ENCODE measurements at places on chromosomes 7 and 10.
A peak's percentile ranks its signal among the peaks of the same experiment; 100 is the strongest.

- no peak for DNase-seq
Observed at GRCh38 chr10:80177781-80178636, 27.3 kb downstream of the ANXA11 start.

DNA sequence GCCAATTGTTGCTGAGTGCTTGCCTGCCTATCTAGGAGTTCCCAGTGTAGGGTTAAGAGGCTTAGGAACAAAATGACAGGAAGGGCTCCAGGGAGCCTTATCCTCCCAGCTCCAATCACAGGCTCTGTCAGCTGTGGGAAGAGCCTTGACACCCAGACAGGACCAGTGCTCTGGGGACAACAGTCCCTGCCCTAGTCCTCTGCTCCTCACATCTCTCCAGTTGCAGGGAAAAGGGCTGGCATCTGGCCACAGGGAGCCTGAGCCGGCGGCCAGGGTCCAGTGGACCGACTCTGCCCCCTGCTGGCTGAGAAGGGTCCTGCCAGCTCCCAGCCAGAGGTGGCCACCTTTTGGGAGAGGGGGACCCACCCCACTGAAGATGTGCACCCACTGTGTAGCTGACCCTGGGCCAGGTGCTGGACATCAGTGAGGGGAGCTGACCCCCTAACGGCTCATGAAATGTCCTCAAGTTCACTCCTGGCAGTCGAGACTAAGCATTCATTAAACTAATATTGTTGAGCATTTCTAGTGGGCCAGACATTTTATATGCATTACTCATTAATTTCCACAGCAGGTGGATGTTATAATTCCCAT, 17.6 kb downstream of the DNAJB12 start:
- peak; percentile 66 for DNase-seq

DNA sequence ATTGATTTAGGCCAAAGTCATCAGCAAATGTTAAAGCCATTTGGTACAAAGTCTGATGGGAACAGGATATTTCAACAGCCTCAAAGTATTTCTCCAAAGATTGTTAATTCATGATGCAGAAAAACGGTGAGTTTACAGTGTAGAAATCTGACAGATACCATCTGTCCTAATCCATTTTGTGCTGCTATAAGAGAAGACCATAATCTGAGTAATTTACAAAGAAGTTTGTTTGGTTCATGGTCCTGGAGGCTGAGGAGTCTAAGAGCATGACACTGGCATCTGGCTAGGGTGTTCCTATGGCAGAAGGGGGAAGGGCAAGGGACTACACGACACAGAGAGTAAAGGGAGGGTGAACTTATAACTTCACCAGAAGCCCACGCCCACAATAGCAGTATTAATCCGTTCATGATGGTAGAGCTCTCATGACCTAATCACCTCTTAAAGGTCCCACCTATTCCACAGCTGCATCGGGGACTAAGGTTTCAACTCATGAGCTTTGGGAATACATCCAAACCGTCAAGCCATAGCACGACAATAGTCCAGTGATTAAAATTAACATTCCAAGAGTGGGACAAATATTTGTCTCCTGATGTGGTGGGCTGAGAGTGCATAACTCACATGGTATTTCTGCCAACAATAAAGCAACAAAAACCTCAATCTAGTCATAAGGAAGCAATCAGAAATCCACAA, 298.6 kb upstream of the AKR1E2 start:
- DNase-seq, result no peak

GRCh38 chr10:35040760-35041501, 49.2 kb downstream of the CUL2 start:
- DNase-seq, result no peak

- no peak for DNase-seq
Observed at GRCh38 chr7:130954918-130955564, 221.0 kb upstream of the KLF14 start.

DNA sequence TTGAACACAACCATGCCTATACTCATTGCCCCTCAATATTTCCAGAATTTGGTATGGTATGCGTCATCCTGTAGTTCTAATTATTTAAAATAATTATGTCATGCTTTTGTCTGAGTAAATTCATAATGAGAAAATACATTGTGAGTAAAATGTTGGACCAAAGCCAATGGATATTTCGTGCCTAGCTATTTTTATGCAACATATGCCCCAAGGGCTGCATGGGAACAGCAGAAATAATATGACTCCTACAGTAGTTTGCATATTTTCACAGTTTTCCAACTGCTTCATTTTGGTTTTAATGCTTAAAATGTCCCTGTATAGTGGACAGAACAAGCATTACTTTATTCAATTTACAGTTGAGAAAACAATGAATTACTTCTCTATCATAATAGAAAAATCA, 1115.6 kb upstream of the GHITM start:
- no peak for DNase-seq

DNA sequence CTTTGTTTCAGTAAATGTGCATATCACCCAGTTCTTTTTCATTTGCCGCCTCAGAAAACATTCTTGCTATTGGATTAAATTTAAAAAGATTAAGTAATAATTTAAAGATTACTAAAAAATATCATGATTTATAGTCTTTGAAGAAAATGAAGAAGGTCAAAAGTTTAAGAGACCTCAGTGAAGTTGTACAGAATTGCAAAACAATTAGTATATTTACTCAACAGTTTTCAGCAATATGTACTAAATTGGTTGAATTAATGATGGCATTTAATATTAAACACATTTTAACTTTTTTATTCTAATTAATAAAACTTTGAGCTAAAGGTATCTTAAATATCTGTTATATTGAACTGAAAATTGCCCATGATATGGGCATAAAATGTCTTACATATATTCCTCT, 49.9 kb upstream of the KLF6 start:
- DNase-seq, result no peak

DNA sequence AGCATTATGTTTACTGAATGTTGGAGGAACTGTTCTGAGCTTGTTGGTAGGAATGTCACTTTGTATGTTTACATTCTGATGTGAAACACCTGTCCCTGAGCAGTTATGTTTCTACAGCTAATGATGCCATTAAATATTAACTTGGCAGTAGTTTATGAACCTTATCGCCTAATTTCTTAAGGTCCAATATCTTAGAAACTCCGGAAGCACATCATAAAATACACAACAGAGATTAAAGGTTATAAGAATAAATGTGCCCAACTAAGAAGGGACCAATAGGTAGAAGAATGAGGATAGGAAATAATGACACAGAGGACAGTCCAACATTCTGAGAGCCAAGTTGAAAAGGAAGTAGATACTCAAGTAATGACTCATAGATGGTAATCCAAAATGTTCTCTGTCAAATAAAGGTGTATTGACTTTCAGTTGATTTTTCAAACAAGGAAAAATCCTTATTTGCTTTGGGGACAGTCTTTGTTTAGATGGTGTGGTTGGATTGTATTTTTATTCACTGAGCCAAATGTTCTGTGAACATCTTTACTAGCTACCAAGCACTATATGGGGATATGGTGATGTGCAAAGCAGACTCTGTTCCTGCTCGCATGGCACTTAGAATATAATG, 31.9 kb downstream of the LCOR start:
- no peak for DNase-seq

- DNase-seq, result no peak
Observed at GRCh38 chr10:72263613-72264241, 10.0 kb upstream of the DDIT4 start.

- no peak for DNase-seq
Observed at GRCh38 chr7:78420001-78420400, 621.4 kb downstream of the PHTF2 start.

DNA sequence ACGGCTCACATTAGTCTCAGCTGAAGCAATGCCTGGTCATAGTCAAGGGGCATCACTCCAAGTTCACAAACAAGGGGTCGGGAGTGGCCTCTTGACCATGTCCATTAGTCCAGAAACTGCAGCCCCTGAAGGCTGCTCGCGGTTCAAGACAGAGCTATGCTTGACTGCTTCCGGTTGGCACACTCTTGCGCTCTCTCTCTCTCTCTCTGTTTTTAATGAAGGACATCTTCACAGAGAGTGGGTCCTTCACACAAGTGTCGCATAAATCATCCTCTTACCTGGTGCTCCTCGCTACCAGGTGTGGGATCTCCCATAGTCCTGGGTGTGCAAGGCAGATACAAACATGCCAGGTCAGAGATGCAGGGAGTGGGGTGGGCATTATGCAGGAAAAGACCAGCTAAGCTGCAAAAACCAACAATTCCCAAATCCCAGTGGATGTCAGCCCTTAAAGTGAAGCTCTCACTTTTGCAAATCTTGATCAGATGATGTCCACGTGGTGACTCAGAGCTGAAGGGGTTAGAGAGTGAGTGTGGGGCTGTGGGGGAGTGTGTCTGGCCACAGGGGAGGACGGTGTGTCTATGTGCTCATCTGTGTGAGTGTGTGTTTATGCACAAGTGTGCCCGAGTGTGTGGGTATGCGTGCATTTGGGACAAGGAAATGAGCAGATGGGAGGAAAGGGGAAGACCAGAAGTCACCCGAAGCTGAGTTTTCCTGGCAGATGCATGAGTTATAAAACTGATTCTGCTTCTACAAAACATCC, 83.7 kb upstream of the PPP2R2D start:
- no peak for DNase-seq

DNA sequence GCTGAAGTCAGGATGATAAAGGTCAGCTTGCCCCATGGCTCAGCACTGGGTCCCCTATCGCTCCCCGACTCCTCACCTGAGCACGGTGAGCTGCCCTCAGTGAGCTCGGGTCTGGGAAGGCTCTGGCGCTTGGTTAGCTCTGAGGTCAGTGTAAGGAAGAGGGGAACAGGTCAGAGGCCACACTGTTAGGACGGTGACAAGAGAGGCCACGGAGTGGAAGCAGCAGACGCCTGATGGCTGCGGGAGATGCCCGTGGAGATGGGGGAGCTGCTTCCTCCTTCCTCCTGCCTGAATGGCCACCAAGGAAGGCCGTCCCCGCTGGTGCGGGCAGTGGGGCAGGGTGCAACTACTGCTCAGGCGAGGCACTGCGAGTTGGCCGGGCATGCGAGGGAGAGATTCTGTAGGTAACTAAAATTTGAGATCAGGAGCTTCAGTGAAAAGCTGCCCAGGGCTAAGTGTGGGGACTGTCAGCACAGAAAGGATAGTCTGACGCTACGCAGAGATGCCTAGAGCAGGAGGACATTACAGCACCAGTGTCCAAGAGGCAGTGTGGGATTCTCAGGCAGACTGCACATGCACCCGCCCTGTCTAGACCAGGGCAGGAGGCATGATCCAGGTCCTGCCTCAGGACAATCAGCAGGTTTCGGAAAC, 231.3 kb upstream of the GRB10 start:
- no peak for DNase-seq

DNA sequence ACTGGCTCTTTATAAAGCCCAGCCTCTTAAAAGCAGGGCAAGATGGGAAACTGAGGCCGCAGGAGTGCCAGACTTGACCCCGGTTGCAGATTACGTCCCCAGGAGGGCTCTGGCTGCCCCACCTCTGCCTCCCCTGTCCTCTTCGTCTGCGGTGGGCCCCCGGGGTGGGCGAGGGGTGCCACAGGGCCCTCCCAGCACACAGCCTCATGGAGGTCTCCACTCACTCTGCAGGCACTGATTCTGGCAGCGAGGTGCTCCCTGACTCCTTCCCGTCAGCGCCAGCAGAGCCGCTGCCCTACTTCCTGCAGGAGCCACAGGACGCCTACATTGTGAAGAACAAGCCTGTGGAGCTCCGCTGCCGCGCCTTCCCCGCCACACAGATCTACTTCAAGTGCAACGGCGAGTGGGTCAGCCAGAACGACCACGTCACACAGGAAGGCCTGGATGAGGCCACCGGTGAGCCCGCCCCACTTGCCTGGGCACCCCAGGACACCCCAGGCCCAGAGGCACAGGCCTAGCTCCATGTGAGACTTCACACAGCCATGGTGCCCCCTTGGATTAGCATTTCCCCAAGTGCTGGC, 39.4 kb upstream of the SLC29A3 start:
- no peak for DNase-seq

DNA sequence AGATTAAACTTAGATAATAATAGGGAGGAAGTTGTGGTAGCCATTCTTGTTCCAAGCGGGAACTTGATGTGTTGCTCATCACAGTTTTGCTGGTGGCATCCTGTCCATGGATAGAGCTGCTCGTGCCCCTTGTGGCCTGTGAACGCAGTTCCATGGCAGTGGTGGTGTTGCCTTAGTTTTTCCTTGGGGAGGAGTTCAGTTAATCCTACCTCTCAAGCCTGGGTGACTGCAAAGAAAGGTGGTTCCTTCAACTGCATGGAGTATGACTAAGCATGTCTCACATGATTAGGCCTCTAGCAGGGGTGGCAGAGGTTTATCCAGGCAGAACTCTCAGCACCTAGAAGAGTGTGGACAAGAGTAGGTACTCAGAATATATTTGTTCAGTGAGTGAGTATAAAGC, 99.7 kb downstream of the MAPK8 start:
- no peak for DNase-seq

GRCh38 chr10:37713642-37714041, 143.8 kb downstream of the ZNF248 start:
- no peak for DNase-seq

DNA sequence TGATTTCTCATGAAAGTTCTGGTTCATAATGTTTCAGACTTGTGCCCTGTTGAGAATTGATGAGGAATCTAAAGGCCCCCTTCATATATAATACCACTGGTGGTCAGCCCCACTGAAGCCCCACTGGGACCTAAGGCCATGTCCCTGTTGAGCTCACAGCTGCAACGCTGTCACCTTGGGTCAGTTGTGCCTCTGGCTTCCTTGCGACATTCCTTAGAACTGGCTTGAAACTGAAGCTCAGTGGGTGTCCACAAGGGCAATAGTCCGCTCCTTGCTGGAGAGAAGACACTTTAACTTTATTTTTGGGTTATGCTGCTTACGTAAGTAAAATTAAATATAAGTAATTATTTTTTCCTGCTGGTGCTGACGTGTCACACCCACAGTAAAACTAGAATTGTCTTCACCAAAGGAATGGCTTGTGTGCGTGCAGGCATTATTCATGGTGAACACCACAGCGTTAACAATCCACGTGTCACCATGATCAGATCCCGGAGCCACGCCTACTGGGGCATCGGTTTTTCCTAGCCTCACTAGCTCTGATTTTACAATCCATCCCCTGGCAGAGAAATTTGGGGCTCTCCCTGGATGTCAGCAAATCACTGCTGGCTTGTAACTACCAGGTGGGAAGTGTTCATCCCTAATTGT, 66.5 kb downstream of the BICC1 start:
- no peak for DNase-seq

- DNase-seq, result no peak
Observed at GRCh38 chr10:126263006-126263676, 125.1 kb downstream of the ADAM12 start.

DNA sequence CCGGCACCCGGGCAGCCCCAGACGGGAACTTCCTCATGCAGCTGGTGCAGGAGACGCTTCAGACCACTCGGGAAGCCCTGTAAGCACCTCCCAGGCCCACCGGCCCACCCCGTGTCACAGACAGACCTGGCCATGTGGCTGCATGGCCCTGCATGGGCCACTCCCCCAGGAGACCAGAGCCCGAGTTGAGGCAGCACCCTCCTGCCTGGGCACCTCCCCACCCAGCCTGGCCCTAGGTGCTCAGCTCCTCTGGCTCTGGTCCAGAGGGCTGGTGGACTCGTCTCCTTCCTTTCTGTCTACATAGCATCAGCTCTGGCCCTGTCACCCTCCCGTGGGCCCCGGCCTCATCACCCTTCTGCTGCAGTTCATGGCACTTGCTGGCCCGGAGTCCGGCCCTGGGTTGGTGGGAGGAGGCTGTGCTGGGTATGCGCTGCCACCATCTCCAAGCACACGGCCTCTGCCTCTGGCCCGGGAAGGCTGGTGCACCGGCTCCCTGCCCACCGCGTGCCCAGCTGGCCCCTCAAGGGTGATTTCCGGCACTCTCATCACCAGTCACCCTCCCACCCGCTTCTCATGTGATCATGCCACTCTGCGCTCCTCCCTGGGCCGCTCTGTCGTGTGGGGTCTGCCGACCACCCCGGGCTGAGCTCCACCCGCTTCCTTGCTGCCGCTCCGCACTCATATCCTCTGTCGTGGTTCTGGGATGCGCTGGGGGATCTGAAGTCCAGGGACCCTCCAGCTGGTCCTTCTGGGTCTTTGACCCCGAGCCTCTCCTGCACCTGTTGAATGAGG, 53.1 kb upstream of the DPYSL4 start:
- DNase-seq, result no peak

Data from frontal cortex (tissue), 4 donors.